ENCODE measurements at places on chromosomes 6 and 20. TPM values are rescaled to one million over a fixed set of nuclear protein-coding genes. Genes with fewer than 3 reads are reported as not detected.
A peak's percentile ranks its signal among the peaks of the same experiment; 100 is the strongest.

DNA sequence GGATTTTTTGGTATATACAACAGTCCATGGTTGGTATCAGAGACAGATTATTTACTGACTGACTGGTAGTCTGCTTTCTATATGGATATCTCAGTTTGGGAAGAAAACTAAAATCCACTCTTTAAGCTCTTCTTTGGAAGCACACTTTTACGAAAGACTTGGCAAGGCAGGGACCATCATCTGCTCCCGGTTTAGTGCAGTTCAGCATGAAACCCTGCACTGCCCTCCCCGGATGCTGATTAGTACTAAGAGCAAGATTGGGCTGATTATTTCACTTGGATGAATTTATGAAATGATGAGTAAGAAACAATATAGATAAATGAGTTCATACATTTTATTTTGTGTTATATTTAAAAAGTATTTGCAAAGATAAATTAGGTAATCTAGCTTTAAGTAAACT is 56.3 kb downstream of the RGS17 start:
- no peak overlapping the region for H3K4me3 ChIP-seq
- no peak for DNase-seq
- no peak overlapping the region for H3K27ac ChIP-seq
- H3K4me1 ChIP-seq = no peaks in the 10 kb centered on the region

GRCh38 chr6:96015518-96016333 is at the start of gene FUT9:
Gene FUT9, plus strand, starts transcription at chr6:96015974. Its CDS starts 187,182 bp downstream, at chr6:96203156.
- DNase-seq = no peak
- no peak within 1 kb of the TSS for H3K27ac ChIP-seq
- no peaks in the 10 kb centered on the region for H3K4me1 ChIP-seq
- H3K27me3 ChIP-seq = no peaks in the 10 kb centered on the region

- peak; percentile 47 for DNase-seq
- H3K27ac ChIP-seq = no peak overlapping the region
- H3K4me3 ChIP-seq = no peak overlapping the region
- no peaks in the 10 kb centered on the region for H3K4me1 ChIP-seq
- H3K27me3 ChIP-seq = no peaks in the 10 kb centered on the region
Measured at GRCh38 chr20:64119681-64120341, 12.4 kb upstream of the NPBWR2 start.

The LIME1 gene
- total RNA-seq = 44.6 TPM
